ENCODE measurements at places on chromosomes 3 and 15. TPM values are rescaled to one million over a fixed set of nuclear protein-coding genes. Genes with fewer than 3 reads are reported as not detected.

OCA2 gene
- 0.71 TPM for polyA plus RNA-seq

IGDCC3 gene
- not detected for polyA plus RNA-seq

GCHFR gene
- polyA plus RNA-seq: 125 TPM

CHRM5 gene
- polyA plus RNA-seq: not detected

TM6SF1 gene
- 15.6 TPM for polyA plus RNA-seq

ZNF502 gene
- 2.0 TPM for polyA plus RNA-seq

RYR3 gene
- 0.09 TPM for polyA plus RNA-seq

Measured in lung (tissue), 17 donors.